ENCODE measurements at places on chromosomes 2 and 18. TPM values are rescaled to one million over a fixed set of nuclear protein-coding genes. Genes with fewer than 3 reads are reported as not detected.

GRCh38 chr2:36277146-36277808 is 78.3 kb upstream of the CRIM1 start:
- H3K36me3 ChIP-seq, result no peaks in the 10 kb centered on the region
- no peaks in the 10 kb centered on the region for H3K27me3 ChIP-seq
- H3K4me3 ChIP-seq, result no peak overlapping the region
- no peak overlapping the region for H3K27ac ChIP-seq
- DNase-seq, result no peak

GRCh38 chr18:59265246-59265973 is 7.8 kb downstream of the RAX start:
- no peak overlapping the region for H3K4me3 ChIP-seq
- peaks cover 79% of the 10 kb centered on the region for H3K27me3 ChIP-seq
- H3K4me1 ChIP-seq, result peaks cover 10% of the 10 kb centered on the region
- DNase-seq, result no peak
- no peaks in the 10 kb centered on the region for H3K36me3 ChIP-seq
- H3K27ac ChIP-seq, result no peak overlapping the region

DNA sequence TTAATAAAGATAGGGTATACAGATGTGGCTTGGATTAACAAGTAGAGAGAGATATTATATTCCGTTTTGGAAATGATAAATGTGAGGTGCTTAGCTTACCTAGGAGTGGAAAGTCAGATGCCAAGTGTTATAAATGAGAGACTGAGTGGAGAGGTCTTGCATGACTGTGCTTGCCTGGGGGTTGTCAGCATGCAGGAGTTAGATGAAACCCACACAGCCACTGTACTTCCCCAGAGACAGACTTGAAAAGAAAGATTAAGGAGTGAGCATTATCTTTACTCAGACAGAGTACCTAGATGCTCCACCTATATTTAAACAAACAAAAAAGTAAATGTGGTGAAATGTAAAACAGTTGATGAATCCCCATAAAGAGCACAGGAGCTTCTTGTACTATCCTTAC is 482.7 kb downstream of the RIT2 start:
- H3K27ac ChIP-seq, result no peak overlapping the region
- no peak for DNase-seq
- no peaks in the 10 kb centered on the region for H3K4me1 ChIP-seq
- no peaks in the 10 kb centered on the region for H3K27me3 ChIP-seq
- no peak overlapping the region for H3K4me3 ChIP-seq
- H3K36me3 ChIP-seq, result no peaks in the 10 kb centered on the region

DNA sequence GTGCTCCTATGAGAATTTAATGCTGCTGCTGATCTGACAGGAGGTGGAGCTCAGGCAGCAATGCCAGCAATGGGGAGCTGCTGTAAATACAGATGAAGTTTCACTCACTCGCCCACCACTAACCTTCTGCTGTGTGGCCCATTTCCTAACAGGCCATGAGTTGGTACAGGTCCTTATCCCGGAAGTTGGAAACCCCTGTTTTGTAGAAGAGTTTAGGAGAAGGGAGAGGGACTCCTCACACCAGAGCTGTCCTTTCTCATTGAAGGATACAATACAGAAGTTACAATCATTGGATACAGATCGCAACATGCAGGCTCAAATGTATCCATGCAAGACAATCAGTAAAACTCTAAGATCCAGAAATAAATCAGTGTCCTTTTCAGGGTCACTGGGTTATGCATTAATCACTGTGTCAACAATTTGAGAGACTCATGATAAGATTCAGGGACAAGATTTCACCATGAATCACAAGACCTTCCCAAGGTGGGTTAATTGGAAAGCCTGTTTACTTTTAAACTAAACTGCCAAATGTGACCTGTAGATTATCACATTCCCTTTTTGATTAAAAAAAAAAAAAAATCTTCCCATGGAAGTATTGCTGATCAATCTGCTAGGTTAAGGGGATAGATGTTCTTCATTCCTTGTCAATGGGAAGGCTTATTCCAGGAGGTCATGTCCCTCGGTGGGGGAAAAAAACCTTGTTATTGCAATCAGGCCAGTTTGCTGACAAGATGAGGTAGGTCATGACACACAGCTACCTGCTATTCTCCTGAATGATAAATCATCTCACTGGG is 97.2 kb downstream of the SP100 start:
- DNase-seq, result peak; percentile 39
- no peak overlapping the region for H3K4me3 ChIP-seq
- peaks cover 3% of the 10 kb centered on the region for H3K4me1 ChIP-seq
- H3K36me3 ChIP-seq, result peaks cover 4% of the 10 kb centered on the region

GRCh38 chr2:159661286-159661685 is 44.9 kb upstream of the BAZ2B start:
- no peaks in the 10 kb centered on the region for H3K27me3 ChIP-seq
- H3K4me3 ChIP-seq, result no peak overlapping the region
- no peaks in the 10 kb centered on the region for H3K4me1 ChIP-seq
- no peaks in the 10 kb centered on the region for H3K36me3 ChIP-seq

Gene CCDC150
- polyA plus RNA-seq, result 16.1 TPM
